GF-D8 (cell line): ENCODE measurements at places on chromosomes 1 and 21.

DNA sequence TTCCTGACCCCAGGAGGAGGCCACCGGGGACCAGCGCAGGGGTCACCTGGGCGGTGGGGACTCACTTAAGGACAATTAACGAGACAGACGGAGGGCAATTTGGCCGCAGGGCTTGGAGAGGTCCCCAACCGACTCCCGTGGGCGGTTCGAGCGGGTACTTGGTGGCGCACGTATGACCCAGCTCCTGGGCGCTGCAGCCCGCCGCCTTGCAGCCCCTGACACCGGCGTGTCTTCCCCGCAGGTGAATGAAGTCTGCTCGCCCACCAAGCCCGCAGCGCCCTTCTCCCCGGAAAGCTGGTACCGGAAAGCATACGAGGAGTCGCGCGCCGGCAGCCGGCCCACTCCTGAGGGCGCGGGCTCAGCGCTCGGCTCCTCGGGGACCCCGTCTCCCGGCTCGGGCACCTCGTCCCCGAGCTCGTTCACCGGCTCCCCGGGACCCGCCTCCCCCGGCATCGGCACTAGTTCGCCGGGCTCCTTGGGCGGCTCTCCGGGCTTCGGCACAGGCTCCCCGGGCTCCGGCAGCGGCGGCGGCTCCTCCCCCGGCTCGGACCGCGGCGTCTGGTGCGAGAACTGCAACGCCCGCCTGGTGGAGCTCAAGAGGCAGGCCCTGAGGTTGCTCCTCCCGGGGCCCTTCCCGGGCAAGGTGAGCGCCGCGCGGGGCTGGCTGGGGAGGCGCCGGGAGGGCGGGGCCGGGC is 1.4 kb downstream of the KIF26B start:
- DNase-seq, result peak; percentile 47

GRCh38 chr1:110462093-110462492 is 11.1 kb downstream of the PROK1 start:
- no peak for DNase-seq

DNA sequence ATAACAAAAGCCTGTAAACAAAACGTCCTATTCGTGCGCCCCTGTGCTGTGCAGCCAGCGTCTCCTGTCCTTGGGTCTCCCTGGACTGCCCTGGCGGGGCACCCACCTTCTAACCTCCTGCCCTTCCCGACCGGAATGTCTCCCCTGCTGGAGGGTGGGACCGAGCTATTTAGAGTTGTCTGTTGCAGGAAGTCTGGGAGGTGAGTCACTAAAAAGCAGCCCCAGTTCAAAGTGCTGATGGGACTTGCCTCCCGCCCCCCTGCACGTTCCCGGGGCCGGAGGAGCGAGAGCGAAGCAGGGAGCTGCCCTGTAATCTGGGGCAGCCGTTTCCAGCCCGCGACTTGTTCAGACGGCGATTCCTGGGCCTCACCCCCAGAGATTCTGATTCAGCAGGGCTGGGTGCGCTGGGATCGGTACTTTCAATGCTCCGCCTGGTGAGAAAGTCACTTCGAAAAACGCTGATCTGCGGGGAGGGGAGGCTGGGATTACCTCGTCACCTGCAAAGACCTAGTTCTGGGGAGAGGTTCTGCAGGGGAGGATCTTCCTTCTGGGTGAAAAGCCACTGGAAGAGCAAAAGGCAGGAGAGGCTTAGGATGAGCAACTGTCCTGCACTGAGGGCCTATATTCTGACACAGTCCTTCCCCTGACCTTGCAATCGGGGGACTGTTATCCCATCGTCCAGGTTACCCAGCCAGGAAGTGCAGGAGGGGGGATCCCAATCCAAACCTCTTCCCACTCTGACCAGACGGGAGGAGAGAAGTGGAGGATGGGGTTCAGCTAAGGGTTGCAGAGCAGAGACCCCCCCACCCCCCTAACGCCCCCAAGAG is 1.2 kb upstream of the DHRS3 start:
- DNase-seq, result no peak

- DNase-seq, result no peak
Observed at GRCh38 chr1:228109962-228110488, 926 bp upstream of the MRPL55 start.

- DNase-seq, result no peak
Observed at GRCh38 chr1:202586018-202586821, 124.0 kb downstream of the SYT2 start.

DNA sequence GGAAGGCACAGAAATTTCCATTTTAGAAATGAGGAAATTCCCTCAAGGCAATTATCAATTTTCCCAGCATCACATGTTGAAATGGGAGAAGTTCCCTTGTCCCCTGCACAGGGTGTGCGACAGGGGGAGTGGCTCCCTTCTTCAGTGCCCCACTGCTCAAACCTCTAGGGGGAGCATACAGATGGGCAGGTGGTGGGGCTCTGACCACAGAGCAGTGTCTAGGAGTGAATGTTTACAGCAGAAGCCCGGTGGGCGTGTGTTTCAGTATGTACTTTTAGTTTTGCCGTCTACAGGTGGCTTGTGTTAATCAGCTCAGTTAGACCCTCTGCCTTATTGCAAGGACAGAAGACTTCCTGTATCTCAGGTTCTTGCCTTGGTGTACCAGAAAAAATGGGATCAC is 493.7 kb upstream of the PLXNA2 start:
- DNase-seq, result no peak

DNA sequence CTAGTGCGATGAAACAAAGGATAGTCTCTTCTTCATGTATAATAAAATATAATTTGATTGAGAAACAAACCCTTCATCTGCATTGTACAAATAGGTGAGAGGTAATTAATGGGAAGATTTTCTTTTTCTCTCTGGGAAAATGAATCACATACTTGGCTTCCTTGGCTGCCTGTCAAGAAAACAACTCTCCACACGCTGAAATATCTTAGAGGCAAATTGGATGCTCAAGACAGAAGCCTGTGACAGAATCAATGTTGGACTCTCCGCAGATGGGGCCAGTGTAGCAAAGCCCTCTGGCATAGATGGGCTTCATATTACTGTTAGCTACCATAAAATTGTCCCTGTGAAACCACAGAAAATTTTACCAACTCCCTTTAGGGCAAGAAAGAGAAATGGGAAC is 186.6 kb downstream of the GRIK1 start:
- DNase-seq, result no peak

GRCh38 chr1:239233626-239234025 is 152.7 kb upstream of the CHRM3 start:
- no peak for DNase-seq
